ENCODE measurements at places on chromosomes 16 and 17. TPM values are rescaled to one million over a fixed set of nuclear protein-coding genes. Genes with fewer than 3 reads are reported as not detected.

The C16orf96 gene
- total RNA-seq: not detected

The KRT31 gene
- total RNA-seq: not detected

The TNFRSF17 gene
- total RNA-seq: not detected

The NPIPA7 gene
- total RNA-seq: 11.7 TPM

The KRTAP4-1 gene
- 0.32 TPM for total RNA-seq

The KRTAP2-2 gene
- total RNA-seq: not detected

The SNX11 gene
- total RNA-seq: 27.5 TPM

The CNTNAP1 gene
- 5.5 TPM for total RNA-seq

The SEC14L5 gene
- total RNA-seq: 0.12 TPM

The DLX4 gene
- 2.8 TPM for total RNA-seq

The HIGD1B gene
- not detected for total RNA-seq

The CASKIN1 gene
- 3.9 TPM for total RNA-seq

The LCAT gene
- 10.4 TPM for total RNA-seq

The ABCA10 gene
- 0.31 TPM for total RNA-seq
